AG20443 (cell line): ENCODE measurements at places on chromosomes 7 and 10.

DNA sequence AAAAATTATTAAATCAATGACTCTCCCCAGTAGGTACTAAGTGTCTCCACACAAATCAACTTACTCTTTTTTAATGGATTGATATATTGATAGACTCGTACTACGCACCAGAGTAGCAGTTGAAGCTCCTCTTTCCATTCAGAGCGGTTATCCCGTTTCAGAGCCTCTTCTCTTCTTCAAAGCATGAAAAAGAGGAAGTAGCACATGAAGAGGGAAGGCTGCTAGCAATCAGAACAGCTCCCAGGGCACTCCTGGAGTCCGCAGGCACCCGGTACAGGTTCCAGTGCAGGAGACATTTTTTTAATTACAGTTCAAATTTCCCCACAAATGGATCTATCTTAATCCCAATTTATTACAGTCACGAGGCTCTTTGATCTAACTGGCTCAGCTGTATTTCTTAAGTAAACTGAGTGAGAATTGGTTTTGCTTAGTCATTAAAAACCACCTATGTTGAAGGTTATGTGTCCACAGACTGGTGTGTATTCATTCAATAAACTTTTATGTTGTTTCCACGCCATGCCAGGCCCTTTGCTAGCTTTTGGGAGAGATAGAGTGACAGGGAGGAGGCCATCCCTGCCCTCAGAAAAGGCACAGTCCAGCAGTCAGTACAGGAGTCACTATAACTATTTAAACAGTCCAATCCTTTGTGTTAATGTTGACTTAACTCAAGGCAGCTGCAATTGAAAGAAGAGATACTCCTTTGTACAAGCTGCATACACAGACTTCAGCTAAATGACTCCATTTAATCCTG is 32.1 kb upstream of the CALN1 start:
- DNase-seq, result no peak

DNA sequence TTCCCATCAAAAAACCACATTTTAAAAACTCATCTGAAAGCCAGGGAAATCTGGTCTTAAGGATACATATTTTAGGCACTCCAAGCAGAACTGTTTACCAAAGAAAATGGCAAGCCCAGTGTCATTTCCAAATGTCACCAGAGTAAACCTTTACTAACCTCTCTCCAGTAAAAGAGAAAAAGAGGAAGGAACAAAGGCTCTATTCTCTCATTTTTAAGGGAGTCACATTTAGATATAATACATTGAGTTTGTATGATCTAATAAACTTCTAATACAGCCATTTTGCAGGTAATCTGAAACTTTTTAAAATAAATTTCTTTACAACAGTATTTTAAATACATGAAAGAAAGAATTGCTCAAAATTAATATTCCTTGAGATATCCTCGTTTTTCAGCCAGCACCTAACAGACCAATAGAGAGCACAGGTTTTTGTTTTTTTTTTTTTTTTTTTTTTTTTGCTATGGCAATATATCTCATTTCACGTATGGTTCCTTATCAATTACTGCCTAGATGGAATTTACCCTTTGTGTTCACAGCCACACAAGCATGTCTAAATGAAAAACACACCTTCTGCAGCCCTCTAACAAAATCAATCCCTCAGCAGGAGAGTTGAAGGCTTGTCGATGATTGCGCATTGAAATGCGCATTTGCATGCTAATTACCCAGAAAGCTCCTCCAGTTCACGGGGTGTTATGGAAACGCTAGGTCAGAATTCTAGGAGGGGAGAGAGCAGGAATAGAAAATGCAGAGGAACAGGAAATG is 39.8 kb upstream of the MSRB2 start:
- DNase-seq, result no peak

DNA sequence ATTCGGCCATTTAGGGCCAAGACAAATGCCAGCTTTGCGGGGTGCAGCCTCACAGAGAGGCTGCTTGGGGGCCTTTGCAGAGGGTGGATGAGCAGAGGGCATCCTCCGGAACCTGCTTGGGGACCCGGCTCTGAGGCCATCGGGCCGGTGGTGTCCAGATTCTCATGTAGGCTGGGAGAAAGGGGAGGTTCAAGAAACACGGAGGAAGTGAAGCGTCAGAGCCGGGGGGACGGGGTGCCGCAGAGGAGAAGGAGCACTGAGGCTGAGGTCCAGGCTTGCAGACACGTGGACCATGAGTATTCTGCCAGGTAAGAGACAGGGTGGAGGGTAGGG is 150.7 kb upstream of the SHH start:
- no peak for DNase-seq

DNA sequence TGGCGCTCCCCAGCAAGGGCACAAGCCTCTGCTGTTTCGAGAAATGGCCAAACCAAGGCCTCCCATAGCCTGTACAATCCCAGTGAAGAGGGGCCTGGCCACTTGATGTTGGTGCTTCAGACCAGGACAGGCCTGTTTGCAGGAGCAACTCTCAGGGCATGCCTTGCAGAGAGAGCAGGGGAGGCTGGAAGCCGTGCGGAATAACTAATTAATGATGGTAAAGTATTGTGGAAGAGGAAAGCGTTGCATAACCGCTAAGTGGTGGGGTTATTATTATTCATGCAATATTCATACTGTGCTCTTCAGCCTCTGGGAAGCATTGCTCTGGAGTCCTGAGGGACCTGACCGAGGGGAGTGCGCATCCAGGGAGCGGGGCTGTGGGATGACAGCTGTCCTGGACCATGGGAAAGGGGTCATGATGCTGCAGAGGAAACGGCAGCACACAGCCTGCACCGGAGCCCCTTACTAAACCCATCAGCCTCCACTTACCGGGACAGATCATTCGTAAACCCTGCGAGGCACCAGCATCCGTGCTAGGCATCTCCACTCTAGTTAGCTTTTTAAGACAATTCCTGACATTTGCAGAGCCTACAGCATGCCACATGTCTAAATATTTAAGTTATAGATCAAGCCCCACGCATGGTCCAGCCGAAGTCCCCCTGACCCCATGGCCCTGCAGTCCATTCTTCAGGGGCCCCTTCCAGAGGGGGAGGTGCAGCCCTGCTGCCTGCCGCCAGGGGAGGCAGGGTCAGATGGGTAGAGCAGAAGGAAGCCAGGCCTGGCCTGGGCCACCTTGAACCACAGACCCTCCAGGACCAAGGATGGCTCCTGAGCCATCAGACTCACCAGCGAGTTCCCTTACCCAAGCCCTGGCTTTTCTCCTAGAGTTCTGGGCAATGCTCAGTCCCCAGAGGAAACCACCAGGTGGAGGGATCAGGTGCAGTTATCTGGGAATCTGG is 11.6 kb downstream of the TMEM273 start:
- DNase-seq, result no peak

DNA sequence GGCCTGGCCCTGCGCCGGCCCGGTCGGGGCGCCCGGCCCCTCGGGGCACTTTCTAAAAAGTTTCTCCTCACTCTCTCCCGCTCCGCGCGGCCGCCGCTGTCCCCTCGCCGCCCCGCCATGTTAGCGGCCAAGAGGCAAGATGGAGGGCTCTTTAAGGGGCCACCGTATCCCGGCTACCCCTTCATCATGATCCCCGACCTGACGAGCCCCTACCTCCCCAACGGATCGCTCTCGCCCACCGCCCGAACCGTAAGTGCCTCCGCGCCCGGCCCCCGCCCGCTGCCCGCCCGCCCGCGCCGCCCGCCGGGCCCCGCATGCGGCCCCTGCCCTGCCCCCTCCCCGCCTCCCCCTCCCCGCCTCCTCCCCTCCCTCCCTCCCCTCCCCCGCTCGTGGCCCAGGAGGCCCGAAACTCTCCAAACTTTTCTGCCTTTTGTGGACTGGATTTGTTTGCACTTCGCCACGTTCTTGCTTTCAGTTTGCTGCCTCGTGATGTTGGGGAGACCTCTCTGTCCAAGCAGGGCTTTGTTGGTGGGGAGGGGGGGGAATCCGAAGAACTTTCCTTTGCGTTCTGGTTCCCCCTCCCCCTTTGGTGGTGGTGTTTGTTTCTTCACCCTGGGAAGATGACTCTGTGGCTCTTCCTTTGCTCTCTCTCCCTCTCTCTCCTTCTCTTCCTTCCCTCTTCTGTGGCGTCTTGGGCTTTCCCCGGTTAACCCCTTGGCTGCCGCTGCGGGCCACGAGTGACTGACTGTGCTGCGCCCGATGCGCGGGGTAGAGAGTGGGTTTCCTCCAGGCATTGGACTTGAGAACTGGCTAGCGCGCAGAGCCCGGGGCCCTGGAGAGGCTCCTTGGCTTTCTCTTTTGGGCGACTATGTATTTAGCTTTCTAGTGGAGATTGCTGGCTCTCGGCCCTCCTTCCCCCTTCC is 1.6 kb downstream of the TCF7L2 start:
- DNase-seq, result peak; percentile 40

GRCh38 chr7:43143918-43144589 is 31.6 kb downstream of the HECW1 start:
- no peak for DNase-seq

GRCh38 chr10:95616446-95616845 is 40.1 kb downstream of the ALDH18A1 start:
- no peak for DNase-seq

- no peak for DNase-seq
Observed at GRCh38 chr7:128192497-128193142, 48.5 kb upstream of the LEP start.

GRCh38 chr7:18505870-18506460 is 10.4 kb downstream of the HDAC9 start:
- DNase-seq, result peak; percentile 60

GRCh38 chr7:72343991-72344390 is 68.1 kb downstream of the CALN1 start:
- no peak for DNase-seq

DNA sequence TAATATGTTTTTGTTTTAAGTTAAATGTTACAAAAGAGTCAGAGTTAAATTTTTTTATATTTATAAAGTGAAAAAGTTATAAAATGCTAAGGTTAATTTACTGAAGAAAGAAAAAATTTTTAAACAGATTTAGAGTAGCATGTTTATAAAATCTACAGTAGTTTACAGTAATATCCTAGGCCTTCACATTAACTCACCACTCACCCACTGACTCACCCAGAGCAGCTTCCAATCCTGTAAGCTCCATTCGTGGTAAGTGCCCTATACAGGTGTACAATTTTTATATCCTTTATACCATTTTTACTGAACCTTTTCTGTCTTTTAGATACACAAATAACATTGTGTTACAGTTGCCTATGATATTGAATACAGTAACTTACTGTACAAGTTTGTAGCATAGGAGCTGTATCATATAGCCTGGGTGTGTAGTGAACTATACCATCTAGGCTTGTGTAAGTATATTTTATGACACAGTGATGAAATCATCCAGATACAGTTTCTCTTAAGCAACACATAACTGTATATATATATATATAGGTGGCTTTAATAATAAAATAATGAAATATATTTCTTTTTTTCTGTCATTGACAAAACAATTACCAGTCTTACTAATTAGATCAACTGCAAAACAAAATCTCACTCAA is 79.6 kb downstream of the PTEN start:
- no peak for DNase-seq

GRCh38 chr10:99748823-99749451 is 16.9 kb downstream of the CUTC start:
- DNase-seq, result no peak

GRCh38 chr10:129727071-129727470 is 237.0 kb downstream of the EBF3 start:
- DNase-seq, result peak; percentile 2

DNA sequence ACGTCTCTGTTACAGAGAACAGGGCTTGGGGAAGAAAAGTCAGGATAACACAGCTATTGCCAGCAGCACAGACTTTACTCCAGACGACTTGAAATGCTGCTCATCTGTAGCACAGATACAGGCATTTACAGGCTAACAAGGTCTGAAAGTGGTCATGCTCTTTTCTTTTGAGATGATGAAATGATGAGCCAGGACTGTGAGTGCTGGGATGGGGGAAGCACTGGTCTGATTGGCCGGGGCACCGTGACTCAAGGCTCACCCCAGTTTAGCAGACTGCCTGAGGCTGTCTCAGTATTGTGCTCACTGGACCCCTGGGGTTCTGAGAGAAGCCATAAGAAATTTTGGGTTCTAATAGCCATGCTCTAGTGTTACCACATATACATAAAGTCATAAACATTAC is 12.4 kb downstream of the SMKR1 start:
- peak; percentile 58 for DNase-seq
